ENCODE measurements at places on chromosomes 4 and X.
A peak's percentile ranks its signal among the peaks of the same experiment; 100 is the strongest.

- peak; percentile 40 for DNase-seq
These were observed 25.5 kb upstream of the RXFP1 start for GRCh38 chr4:158496030-158496741.

DNA sequence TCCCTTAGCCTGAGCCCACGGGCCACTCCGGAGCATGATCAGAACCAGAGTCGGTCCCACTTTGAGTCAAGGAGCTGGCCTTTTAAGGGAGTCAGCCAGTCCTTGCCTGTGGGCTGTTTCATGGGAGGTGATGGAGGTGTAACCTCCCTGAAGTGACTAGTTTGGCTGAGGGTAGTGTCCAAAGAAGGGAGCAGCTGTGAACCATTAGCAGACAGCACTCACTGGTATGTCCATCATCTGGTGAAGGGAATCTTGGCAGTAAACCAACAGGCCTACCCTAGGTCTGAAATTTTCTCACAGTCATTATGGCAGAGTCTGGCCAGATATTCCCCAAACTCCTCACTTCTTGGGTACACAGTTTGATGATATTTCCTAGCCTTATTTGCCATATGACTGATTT lies 12.3 kb upstream of the REPS2 start:
- DNase-seq = no peak

DNA sequence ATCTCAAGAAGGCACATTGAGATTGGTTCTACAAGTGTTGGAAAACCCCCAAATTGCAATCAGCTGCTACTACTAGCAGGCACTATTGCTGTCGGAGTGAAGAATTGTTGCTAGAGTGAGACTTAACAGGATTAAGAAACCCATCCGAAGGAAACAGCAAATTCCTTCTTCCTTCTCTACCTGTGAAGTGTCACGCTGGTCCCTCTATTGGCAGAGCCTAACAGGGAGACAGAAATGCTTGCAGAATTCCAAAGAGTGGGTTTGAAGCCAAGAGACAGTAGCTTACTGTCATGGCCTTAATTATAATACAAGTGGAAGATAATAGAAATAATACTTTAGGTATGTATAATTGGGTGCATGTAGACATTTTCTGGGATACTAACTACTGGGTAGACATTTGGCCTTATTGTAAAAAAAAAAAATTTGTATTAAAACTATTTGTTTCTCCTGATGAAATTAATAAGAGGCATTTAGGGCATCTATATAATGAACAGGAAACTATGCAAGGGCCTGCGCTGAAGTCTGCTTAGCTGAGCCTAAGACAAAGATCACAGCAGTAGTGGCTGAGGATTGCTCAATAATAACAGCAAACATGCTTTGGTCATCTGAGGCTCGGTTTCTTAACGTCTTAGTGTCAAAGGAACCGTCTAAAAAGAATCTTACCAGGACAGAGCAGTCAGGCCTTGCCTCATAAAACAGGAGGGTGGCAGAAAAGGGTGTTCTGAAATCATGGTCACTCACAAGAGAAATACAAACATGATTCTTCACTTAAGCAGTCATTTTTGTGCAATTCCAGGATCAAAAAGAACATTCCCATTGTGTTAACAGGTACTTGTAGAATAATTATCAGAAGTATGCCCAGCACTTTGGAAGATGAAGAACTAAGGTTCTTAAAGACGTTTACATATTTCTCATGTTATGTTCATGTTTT lies 40.8 kb downstream of the FAM241A start:
- DNase-seq = no peak

GRCh38 chrX:15350329-15350996 lies 15.1 kb upstream of the PIGA start:
- no peak for DNase-seq

DNA sequence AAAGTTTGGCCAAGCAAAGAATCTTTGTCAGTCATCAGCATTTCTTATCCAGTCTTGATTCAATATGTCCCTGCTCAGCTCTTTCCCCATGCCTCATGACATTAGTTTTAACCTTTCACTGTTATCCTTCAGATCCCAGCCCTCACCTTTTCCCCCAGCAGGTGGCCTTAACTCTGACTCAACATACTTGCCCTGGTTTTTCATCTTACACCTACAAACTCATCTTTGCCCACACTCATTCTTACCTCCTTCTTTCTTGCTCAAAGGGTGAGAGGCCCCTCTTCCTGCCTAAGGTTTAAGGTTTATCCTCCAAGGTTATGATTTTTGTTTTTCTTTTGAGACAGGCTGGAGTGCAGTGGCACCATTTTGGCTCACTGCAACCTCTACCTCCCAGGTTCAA lies 10.6 kb upstream of the ANXA5 start:
- no peak for DNase-seq

DNA sequence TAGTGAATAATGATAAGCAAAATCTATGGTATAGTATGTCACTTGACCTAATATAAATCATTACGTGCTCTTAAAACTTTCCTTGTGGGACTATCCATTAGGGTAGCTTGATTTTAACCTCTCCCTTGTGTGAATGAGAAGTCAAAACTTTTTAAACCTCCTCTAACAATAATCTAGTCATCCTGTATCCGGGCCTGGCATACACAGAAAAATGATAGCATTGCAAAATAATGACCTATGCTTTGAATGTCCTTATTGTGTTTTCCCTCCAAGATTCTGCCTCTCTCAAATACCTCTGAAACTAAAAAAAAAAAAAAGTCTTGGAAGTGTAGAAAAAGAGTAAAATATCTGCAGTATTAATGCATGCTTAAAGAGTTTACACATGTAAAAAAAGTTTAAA lies 250.0 kb upstream of the NDST3 start:
- no peak for DNase-seq

- no peak for DNase-seq
These were observed 2.4 kb downstream of the PKD2 start for GRCh38 chr4:88009871-88010270.

- DNase-seq = no peak
These were observed 44.8 kb upstream of the CLNK start for GRCh38 chr4:10729366-10729765.

- DNase-seq = peak; percentile 16
These were observed 490.6 kb downstream of the IL15 start for GRCh38 chr4:142126890-142127497.

DNA sequence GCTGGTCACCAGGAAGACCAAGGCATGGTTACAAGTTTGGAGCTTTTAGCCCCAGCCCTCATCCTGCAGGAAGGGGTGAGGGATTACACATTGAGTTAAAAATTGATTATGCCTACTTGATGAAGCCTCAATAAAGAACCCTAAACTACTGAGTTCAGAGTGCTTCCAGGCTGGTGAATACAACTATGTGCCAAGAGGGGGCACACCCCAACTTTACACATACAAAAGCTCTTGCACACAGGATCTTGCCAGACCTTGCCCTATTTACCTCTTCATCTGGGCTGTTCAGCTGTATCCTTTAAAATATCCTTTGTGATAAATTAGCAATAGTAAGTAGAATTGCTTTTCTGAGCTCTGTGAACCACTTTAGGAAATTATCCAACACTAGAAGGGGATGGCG lies 489.3 kb downstream of the INPP4B start:
- no peak for DNase-seq

GRCh38 chr4:142091085-142091513 lies 454.7 kb downstream of the IL15 start:
- no peak for DNase-seq

DNA sequence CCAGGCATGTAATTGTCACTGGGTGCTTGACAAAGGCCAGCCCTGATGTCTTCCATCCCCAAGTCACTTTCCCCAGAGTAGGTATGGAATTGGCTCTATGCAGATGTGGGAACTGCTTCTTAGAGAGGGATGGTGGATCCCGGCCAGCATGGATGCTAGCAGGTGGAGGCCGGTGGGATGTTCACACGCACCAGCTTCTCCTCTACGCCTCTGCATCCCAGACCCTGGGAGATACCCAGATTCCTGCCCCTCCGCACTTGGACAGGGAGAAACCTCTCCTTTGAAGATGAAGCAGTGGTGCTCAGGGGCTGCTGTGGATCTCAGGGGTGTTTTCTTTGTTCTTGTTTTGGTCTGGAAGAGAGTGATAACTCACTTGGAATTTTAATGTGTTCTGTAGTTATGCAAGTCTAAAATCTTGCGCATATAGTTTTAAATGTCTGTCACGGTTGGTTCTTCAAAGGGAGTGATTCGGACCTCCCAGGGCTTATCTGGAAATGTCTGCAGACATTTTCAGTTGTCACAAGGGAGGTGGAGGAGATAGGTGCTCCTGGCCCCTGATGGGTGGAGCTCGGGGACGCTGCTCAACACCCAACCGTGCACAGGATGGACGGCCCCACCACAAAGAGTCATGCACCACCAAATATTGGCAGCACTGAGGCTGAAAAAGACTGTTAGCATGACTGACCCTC lies 308.0 kb downstream of the DHRSX start:
- DNase-seq = no peak

GRCh38 chr4:146232131-146232722 lies 17.9 kb downstream of the REELD1 start:
- no peak for DNase-seq

DNA sequence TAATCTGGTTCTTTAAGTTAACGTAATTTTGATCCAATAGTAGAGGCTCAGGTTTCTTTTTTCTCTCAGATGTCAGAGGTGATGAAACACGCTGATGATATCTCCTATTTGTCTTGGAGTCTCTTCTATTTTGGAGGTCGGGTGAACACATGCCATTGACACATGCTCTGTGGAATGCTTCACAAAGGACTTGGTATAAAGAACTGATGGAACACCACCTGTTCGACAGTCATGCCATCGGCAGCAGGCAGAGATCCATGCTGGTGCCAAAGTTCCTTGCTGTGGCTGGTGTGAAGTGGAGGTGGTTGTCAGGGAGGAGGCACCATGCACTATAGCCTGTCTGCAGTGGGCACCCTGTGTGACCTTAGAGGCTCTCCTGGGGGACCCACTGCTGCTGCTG lies 94.9 kb downstream of the ATP8A1 start:
- no peak for DNase-seq

DNA sequence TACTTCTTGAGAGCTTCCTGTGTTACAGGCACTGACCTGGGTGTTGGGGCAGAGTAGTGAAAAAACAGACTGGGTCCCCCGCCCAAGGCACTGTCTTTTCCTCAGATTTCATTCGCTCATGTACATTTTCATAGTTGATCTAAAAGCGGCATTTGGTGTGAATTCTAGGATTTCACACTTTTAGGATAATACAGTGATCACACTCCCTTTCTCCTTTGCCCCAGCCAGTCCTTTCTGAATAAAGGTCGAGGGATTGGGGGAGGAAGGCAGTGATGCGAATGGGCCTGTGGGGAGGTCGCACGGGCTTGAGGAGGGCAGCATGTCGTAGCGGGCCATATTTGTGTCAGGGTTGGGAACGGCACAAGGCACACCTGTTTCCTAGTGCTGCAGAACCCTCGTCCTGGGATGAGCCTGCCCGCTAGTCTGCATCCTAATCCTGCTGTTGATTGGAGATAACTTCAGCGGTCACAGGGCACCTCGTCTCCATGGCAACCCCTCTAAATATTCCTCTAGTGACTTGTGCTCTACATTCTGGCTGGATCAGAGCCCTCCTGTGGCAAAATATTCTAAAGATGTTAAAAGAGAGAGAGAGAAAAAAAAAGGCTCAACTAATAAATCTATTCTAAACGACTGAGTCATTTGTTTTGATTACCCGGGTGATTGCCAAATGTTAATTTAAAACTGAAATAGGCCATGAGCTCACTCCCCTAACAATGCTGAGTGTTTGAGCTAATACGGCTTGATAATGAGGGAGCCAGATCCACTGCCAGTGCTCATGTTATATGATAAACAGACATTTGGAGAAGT lies 21.8 kb downstream of the FHL1 start:
- no peak for DNase-seq

GRCh38 chrX:150074175-150074574 lies 135.9 kb upstream of the EOLA2 start:
- DNase-seq = no peak

GRCh38 chr4:35315419-35315818 lies 928.9 kb downstream of the ARAP2 start:
- DNase-seq = no peak

GRCh38 chrX:129721414-129721813 lies 17.4 kb upstream of the XPNPEP2 start:
- DNase-seq = no peak

DNA sequence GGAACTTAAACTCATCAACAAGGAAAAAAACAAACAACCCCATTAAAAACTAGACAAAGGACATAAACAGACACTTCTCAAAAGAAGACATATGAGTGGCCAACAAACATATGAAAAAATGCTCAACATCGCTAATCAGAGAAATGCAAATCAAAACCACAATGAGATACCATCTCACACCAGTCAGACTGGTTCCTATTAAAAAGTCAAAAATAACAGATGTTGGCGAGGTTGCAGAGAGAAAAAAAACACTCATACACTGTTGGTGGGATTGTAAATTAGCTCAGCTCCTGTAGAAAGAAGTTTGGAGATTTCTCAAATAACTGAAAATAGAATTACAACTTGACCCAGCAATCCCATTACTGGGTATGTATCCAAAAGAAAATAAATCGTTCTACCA lies 28.7 kb downstream of the APLN start:
- DNase-seq = no peak

GRCh38 chr4:101596781-101597552 lies 193.6 kb upstream of the BANK1 start:
- DNase-seq = peak; percentile 14

DNA sequence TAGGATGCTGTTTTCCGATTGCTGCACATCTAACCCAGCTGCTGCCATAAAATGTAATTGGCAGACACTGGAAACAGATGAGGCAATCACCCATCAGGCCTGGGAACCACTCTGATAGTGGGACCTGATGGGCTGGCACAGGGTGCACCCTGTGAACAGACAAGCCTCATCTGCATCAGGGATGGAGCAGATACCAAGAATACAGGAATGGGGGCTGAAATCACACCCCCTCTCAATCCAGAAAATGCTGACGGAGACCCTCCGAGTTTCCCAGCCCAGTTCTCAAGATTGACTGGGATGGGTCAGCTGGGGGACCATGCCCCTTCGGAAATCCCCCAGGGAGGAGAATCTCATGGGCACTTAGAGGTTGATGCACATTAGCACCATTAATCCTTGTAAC lies 28.8 kb upstream of the PPP2R2C start:
- DNase-seq = no peak

GRCh38 chr4:88320780-88321373 lies 36.5 kb upstream of the PPM1K start:
- peak; percentile 83 for DNase-seq

GRCh38 chrX:101659601-101660063 lies at the start of gene ARMCX2:
Gene ARMCX2 (minus strand): TSS chrX:101659850. CDS start chrX:101657588, 2,262 bp downstream.
- peak; percentile 66 for DNase-seq

GRCh38 chr4:155353923-155354540 lies 22.7 kb downstream of the MAP9 start:
- peak; percentile 14 for DNase-seq

- DNase-seq = no peak
These were observed 484.1 kb downstream of the SMARCA1 start for GRCh38 chrX:129039176-129039575.

DNA sequence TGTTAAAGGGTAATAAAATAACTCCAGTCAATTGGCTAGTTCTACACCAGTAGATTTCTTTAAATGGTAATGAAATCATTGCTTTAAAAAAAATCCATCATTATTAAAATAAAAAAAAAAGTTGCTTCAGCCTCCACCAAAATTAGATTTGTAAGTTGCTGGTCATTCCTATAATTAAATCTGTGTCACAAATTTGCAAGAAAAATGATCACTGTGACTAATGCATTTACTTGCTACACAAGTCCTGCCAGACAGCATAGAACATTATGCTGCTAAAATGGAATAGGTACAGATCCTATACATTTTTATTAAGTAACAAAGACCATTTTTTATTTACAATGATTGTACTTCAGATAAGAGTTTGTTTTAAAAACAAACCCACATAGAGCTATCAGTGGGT lies 85.8 kb downstream of the SLC10A7 start:
- DNase-seq = no peak
